Globus pallidus (tissue), 1 donor: ENCODE measurements at places on chromosomes 1 and 21.
A peak's percentile ranks its signal among the peaks of the same experiment; 100 is the strongest.

DNA sequence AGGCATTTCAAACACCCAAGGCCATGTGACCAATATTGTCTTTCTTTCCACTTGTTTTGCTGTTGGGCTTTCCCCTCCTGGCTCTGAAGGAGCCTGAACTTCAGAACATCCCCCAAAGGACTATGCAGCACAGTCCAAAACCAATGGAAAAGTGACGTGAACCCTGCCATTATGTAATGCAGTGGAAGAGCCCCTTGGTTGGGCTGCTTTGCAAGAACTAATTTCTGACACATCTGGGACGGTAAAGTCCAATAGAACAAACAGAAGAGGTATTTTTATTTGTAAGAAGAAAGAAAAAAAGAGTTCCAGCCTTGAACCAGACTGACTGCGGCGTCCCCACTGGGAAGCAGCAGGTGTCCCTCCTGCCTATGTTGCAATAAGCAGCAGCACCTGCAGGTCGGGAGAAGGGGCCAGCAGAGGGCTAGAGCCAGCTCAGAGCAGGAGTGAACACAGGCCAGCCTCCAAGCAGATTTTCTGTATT is 116.7 kb downstream of the CDC7 start:
- DNase-seq: no peak

DNA sequence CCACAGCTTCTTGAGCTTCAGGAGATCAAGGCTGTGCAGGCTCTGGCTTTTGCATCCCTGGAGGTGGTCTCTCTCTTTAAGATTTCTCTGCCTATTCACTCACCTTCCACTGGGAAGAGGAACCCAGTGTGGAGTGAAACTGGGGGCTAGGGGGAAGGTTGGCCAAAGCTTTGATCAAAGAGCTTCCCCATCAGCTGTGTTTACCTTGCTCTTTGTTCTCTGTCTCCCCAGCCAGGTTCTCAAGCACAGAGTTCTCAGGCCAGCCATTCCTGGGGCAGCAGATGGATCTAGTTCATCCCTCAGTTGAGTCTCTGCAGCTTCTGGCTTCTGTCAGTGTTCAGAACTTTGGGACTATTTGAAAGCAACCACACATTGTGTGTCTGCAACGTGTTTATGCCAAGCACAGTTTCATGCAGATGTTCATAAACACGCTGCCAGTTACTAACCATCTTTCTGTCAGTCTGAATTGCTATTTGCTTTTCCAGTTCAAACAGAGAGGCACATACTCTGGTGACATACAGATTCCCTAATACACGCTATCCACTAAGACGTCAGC is 17.2 kb upstream of the MRPS14 start:
- DNase-seq: no peak

- no peak for DNase-seq
Measured at GRCh38 chr1:47184822-47185677, 4.8 kb downstream of the PDZK1IP1 start.

GRCh38 chr1:207868251-207868773 is 42.6 kb downstream of the CD34 start:
- DNase-seq: no peak

DNA sequence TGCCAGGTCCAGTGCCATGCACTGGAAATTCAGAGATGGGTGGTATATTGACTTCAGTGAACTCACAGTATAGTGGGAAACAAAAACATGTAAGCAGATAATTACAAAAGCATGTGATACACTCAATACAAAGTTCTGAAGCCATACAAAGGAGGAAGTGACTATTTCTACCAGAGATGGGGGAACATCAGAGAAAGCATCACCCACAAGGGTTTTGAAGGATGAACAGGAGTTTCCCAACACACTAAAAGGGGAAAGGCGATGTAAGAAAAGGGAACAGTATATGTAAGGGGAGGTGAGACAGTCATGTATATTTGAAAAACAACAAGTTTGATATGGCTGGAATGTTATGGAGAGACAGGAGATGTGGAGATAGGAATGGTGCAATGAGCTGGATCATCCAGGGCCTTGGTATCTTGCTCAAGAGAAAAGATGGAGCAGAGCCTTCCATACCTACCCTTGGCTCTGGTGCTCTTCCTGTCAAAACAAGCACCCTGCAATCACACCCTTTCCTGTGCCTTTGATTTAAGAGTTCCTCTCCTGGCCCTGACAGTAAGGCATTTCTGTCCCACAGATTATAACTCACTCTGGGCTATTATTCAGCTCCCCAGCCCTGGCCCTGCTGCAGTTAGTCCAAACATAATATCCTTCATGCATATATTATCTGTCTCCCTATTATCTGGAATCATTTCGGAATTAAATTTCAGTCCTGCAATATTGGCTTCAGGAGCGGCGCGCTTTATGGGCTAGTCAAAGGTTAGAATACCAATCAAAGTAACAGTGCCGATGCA is 60.5 kb downstream of the DMAP1 start:
- DNase-seq: no peak

- DNase-seq: no peak
Measured at GRCh38 chr1:36554323-36554628, 71.6 kb upstream of the CSF3R start.

GRCh38 chr1:160904783-160905616 is 20.0 kb upstream of the ITLN1 start:
- no peak for DNase-seq

DNA sequence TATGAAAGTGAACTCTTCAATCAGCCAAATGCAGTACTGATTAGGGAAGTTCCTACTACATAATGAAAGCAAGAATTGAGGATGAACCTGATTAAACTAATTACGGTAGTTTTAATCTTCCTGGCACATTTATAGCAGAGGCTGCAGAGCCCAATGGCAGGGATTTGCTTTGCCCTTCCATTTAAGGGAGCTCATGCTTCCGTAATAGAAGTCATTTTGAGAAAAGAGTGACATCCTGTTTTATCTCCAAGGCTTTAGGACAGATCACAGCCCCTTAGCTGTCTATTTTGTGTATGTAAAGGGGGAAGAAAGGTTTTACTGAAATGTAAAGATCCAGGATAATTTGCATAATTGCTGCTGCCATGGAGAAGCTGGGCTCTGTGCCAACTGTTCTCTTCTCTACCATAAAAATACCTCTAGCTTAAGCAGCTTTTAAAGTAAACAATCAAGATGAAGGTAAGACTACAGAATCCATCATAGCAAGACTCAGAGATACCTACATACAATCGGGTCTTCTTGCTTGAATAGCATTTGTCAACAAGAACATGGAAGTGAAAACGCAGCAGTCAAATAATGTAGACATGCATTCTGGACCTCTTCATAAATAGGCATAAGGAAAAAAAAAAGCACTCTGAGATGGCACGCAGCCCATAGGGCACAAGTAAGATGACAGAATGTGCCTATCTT is 62.5 kb downstream of the ASH1L start:
- DNase-seq: no peak

GRCh38 chr1:24277420-24278169 is 41.6 kb upstream of the GRHL3 start:
- no peak for DNase-seq

DNA sequence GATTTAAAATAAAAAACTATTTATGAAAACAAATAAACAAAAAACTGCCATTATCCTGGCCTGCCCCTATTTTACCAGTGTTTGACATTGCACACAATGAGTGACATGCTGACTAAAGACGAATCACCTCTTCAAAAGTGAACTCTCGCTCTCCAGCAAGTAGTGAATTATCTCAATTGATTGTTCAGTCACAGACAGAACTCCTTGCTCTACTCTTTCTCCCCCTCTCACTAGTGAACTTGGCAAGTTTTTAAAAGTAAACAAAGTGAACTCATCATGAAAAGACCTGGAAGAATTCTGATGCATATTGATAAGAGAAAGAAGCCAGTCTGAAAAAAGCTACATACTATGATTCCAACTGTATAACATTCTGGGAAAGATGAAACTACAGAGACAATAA is 4.7 kb upstream of the C1orf52 start:
- no peak for DNase-seq

GRCh38 chr1:86757272-86757984 is 53.1 kb downstream of the SH3GLB1 start:
- peak; percentile 33 for DNase-seq

GRCh38 chr1:213658457-213658856 is 329.3 kb upstream of the PROX1 start:
- DNase-seq: no peak

DNA sequence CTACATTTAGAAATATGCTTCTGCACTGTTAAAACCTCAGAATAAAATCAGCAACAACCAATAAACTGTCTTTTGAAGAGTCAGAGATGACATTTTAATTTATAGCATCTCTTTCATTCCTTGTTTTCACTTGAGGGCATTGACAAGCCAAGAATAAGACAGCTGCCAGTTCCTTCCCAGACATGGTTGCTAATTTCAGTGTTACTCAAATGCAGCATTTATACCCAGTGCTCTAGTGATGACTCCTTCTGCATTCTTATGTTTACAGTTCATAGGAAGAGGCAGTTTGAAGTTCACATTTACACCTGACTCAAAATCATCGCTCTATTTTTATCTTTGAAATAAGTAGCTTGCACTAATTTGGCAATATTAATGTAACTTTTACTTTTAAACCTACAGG is 44.9 kb downstream of the PLA2G4A start:
- DNase-seq: no peak

- no peak for DNase-seq
Measured at GRCh38 chr1:234687011-234687410, 77.0 kb upstream of the IRF2BP2 start.

DNA sequence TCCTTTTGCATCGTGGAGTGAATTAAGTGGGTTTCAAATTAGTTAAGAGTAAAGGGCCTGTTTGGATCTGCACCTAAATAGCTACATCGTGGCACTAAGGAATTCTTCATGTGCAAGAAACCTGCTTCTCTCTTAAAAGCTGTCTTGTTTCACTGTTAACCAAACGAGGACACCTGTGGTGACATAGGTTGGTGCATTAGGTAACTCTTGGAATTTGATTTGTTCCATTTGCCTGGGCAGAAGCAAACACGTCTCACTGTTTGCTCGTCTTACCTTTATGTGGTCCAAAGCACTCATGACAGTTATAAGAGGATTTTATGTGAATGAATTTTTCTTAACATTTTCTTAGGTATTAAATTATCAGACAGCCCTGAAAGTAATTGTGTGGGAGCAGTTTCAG is 60.9 kb downstream of the PRDM2 start:
- no peak for DNase-seq
